ENCODE measurements at places on chromosomes 16 and 17.

GRCh38 chr16:16167927-16168326 lies 55.4 kb downstream of the ABCC6 start:
- DNase-seq: no peak

DNA sequence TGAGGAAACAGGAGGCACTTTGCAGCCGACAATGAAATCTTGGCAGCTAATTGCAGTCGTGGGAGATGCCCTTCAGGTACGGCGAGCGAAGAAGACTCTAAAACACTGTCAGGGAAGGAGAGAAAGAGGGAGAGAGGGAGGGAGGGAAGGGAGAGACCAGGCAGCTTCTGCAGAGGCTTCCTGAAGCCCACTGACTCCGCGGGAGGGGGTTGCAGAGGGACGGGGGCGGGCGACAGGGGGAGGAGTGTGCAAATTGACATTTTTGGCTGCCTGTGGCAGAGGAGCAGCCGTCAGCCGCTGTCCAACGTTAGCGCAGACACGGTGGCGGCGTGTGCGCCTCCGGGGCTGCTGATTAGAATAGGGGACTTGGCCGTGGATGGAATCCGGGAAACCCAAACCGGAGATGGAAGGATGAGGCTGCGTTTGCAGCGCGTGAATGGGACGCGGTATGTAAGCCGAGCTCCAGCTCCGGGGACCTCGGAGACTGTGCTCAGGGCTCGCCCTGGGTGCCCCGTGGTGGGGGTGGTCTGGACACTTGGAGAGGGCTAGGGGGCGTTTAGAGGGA lies 849.1 kb upstream of the RBFOX1 start:
- DNase-seq: no peak

GRCh38 chr16:47990676-47991075 lies 165.1 kb downstream of the ABCC12 start:
- no peak for DNase-seq

DNA sequence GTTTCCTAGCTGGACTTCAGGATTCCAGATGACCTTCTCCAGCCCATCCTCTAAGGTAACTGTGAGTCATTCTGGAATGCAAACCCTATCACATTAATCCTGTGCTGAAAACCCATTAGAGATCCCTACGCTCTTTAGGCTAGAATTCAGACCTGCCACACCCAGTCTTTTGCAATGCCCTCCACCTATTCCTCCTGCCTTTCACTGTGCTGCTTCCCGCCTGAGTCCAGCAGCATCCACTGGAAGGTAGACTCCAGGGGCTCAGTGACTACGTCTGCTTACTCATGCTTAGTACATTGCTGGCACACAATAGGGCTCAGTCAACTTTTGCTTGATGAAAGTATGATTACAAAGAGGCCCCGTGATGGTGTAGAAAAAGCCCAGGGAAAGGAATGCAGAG lies 121.1 kb downstream of the SPACA3 start:
- no peak for DNase-seq

- no peak for DNase-seq
Measured at GRCh38 chr16:22264786-22265185, 32.4 kb upstream of the POLR3E start.

- no peak for DNase-seq
Measured at GRCh38 chr16:83354015-83354414, 453.8 kb upstream of the HSBP1 start.

DNA sequence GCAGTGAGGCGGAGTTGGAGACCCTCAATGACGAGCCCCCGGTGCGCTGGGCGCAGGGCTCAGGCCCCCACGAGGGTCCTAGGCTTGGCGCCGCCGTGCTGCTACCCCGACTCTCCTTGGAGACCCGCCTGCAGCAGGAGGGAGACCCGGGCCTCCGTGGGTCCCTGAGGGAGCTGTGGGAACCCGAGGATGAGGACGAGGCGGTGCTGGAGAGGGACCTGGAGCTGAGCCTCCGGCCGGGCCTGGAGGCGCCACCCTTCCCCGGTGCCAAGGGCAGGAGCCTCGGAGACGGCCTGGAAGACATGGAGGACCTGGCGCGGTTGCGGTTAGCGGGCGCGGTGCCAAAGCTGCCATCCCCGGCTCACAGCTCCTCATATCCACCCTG lies 2.3 kb downstream of the MYO15B start:
- DNase-seq: no peak

DNA sequence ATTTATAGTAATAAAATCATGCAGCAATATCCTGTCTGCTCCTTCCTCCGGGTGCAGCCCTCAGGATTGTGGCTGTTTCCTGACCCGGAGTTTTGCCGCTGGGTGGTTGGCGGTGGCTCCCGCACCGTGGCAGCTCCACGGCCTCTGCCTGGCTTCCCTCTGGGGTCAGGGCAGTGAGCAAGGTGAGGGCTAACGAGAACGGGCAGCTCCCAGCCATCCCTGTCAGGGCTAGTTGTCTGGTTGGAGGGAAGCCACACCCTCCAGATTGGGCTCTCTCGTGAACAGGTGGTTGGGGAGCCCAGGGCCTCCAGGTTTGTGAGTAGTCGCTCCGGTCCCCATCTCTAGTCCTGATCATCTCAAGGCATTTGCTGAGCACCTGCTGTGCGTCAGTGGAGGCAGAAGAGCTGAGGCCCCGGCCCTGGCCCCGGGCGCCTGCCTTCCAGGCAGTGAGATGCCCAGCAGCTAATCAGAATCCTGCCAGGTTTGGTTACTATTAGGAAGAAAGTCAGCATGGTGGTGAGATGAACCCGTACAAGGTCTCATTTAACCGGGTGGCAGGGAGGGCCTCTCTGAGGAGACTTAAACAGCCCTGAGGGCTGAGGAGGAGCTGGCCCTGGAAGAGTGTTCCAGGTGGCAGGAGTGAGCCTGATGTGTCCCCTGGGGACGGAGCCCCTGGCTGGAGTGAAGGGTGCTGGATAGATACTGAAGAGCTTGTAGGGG lies 2.3 kb upstream of the NUDT16L1 start:
- DNase-seq: no peak

GRCh38 chr17:47952171-47953021 lies 5.3 kb downstream of the PRR15L start:
- no peak for DNase-seq

GRCh38 chr16:57892447-57893096 lies 78.4 kb downstream of the CNGB1 start:
- no peak for DNase-seq

DNA sequence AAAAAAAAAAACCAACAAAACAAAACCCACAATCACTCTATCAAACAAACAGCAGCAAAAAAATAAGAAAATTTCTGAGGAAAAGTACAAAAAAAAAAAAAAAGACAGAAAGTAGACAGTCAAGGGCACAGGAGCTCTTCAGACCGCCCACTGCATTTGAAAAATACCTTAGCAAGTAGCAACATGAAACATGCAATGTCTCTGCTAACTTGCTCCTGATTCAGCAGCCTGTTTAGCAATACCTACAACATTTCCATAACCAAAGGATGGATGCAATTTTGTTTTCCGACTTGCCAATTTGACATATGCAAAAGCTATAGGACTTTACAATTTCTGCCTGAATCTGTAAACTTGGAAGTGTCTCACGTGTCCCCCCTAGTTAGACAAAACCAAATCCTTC lies 57.4 kb downstream of the SYNRG start:
- no peak for DNase-seq

Data from activated CD8-positive, alpha-beta memory T cell treated with anti-CD3 and anti-CD28 coated beads, Interleukin-2, amount 10 ng/mL, durations not matched to agents 7 days and 5 days (primary cell).